ENCODE measurements at places on chromosomes 7 and 10.

GRCh38 chr7:101960985-101961708 lies 143.7 kb downstream of the CUX1 start:
- DNase-seq: no peak

- no peak for DNase-seq
Observed at GRCh38 chr10:17659365-17659764, 15.4 kb downstream of the STAM start.

GRCh38 chr7:44636041-44636584 lies 29.7 kb downstream of the OGDH start:
- DNase-seq: no peak

DNA sequence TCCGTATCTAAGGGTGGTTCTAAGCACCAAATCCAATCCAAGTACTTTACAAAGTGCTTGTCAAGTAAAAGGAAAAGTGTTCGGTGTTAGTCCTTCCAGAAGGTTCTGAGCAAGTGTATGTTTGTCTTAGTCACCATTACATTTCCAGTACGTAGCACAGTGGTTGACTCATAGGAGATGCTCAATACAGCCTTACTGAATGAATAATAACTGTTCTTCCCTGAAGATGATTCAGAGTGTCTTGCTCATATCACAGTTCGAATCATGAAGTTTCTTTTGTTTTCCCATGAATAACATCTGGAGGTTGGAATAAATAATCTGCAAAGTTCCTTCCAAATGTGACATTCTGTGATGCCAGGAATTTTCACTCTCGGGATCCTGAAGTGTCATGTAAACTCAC lies 53.4 kb downstream of the WNT2 start:
- DNase-seq: no peak

DNA sequence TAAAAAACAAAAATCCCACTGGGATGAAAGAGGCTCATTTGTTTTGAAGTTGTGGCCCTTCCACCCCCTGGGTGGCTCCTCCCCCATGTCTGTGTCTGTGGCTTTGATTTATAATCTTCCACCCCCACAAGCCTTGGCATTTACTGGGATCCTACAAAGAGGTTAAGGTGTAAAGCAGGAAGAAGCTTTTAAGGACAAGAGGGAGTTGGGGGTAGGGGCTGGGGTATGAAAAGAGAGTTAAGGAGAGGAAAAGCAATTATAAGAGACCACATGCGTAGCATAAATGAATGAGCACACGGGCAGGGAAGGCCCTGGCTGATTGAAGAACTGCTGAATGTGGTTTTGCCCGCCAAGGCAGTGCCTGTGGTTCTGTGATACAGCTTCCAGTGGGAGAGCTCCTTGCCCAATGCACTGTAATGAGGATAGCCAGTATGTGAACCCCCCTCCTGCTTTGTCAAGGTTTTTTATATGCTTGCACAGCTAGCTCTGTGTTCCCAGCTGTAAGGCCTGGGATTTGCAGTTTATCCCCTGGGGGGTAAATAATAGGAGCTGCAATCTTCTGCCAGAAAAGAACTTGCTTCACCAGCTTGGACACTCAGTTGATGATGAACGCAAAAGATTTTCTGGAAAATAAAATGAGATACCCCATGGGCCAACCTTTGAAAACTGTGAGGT lies 34.7 kb upstream of the KMT2E start:
- DNase-seq: no peak

DNA sequence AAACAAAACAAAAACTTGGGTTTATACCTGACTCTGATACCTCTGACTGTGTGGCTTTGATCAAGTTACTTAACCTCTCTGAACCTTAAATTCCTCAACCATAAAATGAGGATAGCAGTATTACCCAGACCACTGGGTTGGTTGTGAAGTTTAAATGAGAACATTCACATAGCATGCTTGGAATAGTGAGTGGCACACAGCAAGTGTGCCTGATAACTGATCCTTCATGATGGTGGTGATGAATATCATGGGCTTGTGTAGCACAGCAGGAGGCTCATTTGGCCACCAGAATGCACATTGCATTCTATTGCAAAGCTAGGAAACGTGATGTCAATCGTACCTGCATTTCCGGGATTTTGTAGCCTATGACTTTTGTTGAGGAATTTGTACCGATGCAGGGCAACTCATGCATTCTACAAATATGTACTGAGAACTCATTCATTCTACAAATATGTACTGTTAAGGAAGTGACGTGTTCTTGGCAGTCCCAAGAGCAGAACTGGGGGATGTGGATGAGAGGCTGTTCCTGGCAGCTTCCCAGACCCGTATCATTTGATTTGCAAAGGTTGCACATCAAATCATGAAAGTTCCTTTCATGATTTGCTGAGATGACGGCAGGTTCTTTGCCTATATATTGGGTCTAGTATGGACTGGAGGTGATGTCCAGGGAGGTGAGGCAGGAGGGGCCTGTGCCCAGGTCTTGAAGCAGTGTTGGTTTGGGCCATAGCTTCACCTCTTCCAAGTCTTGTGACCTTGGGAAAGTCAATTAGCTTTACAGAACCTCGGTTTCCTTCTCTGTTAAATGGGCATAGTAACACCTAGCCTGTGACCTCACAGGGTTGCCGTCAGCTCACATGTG lies 94.6 kb upstream of the SMNDC1 start:
- DNase-seq: no peak

DNA sequence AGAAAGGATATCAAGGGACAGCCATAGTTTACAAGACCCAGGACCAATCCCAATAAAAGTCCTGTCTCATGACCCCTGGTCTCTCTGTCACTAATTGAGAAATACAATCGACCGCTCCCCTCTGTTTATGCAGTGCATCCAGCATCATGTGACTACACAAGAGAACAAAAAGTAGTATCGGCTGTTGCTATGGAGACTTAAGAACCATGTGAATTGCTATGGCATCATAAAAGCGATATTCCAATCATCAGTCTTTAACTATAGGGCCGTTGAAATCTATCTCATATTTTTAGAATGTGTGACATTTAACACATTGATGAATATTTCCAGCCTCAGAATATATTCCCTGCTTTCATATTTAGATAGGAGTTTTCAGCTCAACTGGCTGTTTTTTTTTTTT lies 139.3 kb downstream of the FRMD4A start:
- no peak for DNase-seq

DNA sequence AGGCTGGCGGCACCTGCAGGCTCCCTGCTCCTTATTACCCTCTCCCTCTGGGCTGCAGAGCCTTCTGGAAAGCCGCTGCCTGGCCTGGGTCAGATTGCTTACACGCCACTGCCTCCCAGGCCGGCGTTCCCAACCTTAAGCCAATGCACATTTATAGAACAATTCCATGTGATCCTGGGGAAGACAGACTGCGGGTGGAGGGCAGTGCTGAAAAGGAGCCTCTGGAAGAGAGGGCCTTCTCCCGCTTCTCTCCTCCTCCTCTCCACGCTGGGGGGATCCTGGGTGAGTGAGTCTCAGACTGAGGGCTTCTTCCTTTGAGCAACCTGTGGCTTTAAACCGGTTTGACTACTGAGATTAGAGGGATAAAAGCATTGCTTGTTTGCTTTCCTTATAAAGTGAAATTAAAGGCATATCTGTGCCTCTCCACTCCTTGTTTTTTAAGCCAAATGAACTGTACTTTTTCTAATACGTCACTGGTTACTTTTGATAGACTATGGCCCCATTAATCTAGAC lies 5.5 kb downstream of the TACC2 start:
- DNase-seq: no peak

DNA sequence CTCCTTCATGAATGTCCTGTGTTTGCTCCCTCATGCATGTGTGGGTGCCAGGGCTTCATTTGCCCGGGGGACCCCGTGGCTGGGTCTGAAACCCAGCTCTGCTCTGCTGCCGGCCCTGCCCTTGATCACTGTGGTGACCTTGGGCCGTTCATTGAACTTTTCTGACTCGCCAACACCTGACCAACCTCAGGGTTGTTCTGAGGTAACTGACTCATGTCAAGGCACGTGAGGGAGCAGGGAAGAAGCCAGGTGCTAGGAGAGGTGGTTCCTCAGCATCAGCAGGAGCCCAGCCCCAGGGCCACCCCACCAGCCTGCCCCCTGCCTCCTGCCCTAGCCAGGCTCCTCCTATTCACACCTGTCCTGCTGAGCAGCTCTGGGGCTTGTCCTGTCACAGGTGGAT lies 47.9 kb downstream of the TBATA start:
- no peak for DNase-seq

GRCh38 chr7:130814778-130815335 lies 80.8 kb upstream of the KLF14 start:
- no peak for DNase-seq

DNA sequence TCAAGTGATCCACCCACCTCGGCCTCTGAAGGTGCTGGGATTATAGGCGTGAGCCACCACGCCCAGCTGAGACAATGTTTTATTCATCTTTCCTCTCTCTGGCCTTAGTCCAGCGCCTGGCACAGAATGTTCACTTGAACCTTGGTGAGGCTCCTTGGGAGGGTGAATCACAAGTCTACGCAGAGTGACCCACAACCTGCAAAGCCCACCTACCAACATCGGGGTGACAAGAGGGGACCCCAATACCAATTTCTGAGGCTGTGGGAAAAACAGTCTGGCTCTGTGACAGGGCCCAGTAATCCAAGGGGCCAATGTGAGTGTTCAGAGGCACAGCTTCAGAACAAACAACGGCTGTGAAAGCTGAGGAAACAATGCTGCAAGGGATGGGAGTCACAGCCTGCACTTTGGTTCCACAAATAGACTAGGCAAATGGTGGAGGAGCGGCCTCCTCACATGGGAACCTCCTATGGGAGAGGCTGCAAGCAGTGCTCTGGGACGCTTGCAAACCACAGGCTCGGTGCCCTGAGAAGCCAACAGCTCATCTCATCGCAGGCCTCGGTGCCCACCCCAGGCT lies 5.6 kb upstream of the MALSU1 start:
- DNase-seq: no peak

All from activated CD8-positive, alpha-beta memory T cell treated with anti-CD3 and anti-CD28 coated beads, Interleukin-2, amount 50 U/mL, for 4 hours (primary cell).